ENCODE measurements at places on chromosomes 7 and 10.
A peak's percentile ranks its signal among the peaks of the same experiment; 100 is the strongest.

DNA sequence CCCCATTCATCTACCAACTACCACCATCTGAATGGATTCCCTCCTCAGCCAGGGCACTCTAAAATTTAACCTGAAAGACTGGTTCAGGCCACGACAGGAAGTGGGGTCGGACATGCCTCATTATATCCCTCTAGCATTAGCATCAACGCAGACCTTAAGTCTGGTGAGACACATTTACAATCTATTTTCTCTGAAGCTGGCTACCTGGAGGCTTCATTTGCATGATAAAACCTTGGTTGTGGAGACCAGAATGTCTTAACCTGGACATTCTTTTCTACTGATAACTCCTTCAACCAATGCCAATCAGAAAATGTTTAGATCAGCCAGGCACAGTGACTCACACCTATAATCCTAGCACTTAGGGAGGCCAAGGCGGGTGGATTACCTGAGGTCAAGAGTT lies 42.3 kb downstream of the SVOPL start:
- no peak for DNase-seq

GRCh38 chr7:97513326-97513725 lies 218.6 kb upstream of the TAC1 start:
- no peak for DNase-seq

GRCh38 chr10:35937546-35937945 lies 295.4 kb upstream of the FZD8 start:
- no peak for DNase-seq

DNA sequence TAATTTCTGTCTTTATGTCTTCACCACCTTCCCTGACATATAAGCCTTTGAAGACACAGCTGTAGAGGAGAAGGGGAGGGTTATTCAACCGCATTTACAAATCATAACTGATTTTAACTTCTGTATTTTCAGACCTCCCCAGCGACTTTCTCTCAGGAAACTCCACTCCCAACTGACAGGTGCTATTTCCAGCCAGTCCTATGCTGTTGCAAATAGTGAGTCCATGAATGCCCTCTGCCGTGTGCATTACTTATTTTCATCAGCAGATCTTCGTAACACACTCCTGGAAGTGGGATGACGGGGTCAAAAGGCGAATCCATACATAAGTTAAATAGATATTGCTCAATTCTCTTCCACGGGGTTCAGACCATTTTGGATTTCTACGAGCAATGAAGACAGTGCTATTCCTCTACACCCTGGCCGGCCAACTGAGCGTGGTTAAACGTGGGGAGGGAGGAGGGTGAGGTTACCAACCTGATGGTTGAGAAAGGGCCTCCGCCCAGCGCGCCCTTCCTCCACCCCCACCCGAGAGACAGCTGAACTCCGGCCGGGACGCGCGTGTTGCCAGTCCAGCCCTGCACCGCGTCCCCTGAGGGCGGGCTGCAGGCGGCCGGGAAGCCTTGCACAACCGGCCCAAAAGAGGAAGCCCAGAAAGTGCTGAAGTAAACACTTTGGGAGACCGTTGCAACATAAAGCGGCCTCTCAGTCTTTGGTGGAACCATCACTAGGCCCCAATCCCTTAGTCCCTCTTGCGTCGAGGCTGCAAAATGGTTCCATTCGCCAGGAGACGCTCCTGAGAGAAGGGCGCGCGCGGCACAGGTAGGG lies at the start of gene APBB1IP:
TSS of gene APBB1IP (plus strand) at position 705 of the 825 bp plus-strand sequence. CDS start 53,986 bp downstream, outside the sequence.
- no peak for DNase-seq

DNA sequence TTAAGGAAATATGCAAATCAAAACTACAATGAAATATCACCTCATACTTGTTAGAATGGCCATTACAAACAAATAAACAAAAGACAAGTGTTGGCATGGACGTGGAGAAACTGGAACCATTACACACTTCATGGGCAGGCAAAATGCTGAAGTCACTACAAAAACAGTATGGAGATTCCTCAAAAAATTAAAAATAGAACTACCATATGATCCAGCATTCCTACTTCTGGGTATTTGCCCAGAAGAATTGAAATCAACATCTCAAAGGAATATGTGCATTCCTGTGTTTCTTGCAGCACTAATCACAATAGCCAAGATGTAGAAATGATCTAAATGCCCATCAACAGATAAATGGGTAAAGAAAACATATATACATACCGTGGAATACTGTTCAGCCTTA lies 83.6 kb downstream of the NRCAM start:
- no peak for DNase-seq

DNA sequence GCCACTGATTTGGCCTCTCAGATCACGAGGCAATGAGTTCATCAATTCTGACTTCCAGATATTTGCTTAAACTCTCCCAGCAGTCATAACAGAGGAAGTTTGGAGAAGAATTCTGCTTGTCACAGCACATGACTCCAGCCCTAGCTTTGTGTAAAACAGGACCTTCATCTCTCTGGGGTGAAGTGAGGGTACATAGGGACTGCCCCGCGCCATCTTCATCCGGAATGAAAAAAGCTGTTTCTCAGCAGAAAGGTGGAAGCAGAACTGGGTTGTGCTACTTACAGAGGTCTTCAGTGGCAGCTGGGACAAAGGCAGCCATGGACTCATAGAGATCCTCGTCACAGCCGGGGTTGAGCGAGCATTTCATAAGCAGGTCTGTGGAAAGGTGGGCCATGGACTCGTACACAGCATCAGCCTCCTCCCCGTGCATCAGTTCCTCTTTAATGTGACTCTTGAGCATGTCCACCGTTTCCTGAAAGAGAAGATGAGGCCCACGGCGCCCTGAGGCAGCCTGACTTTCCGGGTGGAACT lies 58.4 kb upstream of the TM9SF3 start:
- no peak for DNase-seq

- DNase-seq = no peak
Measured at GRCh38 chr7:14747701-14748100, 154.8 kb downstream of the DGKB start.

GRCh38 chr7:94971051-94971867 lies 63.9 kb downstream of the PPP1R9A start:
- no peak for DNase-seq

DNA sequence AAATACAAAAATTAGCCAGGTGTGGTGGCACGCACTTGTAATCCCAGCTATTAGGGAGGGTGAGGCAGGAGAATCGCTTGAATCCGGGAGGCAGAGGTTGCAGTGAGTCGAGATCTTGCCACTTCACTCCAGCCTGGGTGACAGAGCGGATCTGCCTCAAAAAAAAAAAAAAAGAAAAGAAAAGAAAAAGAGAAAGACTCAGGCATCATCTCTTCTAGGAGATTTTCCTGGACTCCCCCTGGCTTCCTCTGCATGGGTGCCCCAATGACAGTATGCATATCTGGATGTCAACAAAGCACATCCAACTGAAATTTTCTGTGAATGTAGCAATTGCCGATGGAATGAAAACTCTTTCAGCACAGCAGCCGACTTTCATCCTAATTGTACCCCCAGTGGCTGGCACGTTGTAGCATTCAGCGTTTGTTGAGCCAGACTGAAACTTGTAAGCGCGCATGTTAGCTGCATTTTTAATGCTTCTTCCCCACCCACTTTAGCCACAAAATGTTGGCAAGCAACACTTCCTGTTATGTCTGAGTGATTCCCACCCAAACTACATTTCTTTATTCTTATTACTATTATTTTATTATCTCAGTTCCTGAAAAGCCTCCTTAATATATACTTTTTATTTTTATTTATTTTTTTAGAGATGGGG lies 70.2 kb downstream of the PRTFDC1 start:
- peak; percentile 36 for DNase-seq

Measured in T-cell (primary cell).